ENCODE measurements at places on chromosomes 1 and 21. TPM values are rescaled to one million over a fixed set of nuclear protein-coding genes. Genes with fewer than 3 reads are reported as not detected.

SPATA21 gene
- total RNA-seq: not detected

KLHL17 gene
- total RNA-seq: 4.5 TPM

GBP3 gene
- 55.4 TPM for total RNA-seq

PRKACB gene
- 107 TPM for total RNA-seq

ST7L gene
- 38.1 TPM for total RNA-seq

SRSF4 gene
- 57.3 TPM for total RNA-seq

CCDC30 gene
- total RNA-seq: 7.2 TPM

IFI44 gene
- 49.8 TPM for total RNA-seq

TMEM69 gene
- total RNA-seq: 24.7 TPM

CFAP74 gene
- total RNA-seq: 0.11 TPM

SLC30A2 gene
- 1.7 TPM for total RNA-seq

AKR7A3 gene
- 0.53 TPM for total RNA-seq

HHAT gene
- total RNA-seq: 10.8 TPM

FCGR1A gene
- total RNA-seq: 10.4 TPM

TSSK3 gene
- 0.79 TPM for total RNA-seq

DMBX1 gene
- total RNA-seq: not detected

MPL gene
- total RNA-seq: not detected

EMC1 gene
- 37.4 TPM for total RNA-seq

TRIM67 gene
- 0.42 TPM for total RNA-seq

CR1L gene
- 1.7 TPM for total RNA-seq

WNT9A gene
- 2.7 TPM for total RNA-seq

RAVER2 gene
- total RNA-seq: 25.7 TPM

SPRR2E gene
- not detected for total RNA-seq

GJA5 gene
- total RNA-seq: 16.3 TPM

All from urinary bladder (tissue), 4 donors.